Thyroid gland (tissue), 4 donors: ENCODE measurements at places on chromosomes 6 and 20. TPM values are rescaled to one million over a fixed set of nuclear protein-coding genes. Genes with fewer than 3 reads are reported as not detected.

TBX18 gene
- total RNA-seq, result 1.3 TPM

GRCh38 chr20:17766226-17766625 lies 66.5 kb downstream of the BANF2 start:
- no peak for DNase-seq

DNA sequence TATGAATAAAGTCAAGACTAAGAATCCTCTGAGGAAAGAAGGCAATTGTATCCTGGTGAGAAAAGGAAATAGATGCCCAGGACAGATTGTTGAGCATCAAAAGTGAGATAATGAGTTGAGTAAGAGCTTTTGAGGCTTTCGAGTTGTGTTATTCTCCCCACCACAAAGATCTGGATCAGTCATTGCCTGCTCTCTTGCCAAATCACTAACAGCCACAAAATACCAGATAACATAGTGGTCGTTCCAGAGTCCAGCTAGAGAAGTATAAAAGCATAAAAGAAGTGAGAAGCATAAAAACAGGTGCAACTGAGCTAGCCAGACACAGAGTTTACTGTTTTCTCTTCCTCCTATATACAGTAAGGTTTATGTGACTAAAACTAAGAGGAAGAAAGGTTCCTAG lies 4.9 kb downstream of the SPINT4 start:
- DNase-seq, result no peak

GRCh38 chr6:28803337-28803709 lies 120.5 kb downstream of the TRIM27 start:
- no peak for DNase-seq

DNA sequence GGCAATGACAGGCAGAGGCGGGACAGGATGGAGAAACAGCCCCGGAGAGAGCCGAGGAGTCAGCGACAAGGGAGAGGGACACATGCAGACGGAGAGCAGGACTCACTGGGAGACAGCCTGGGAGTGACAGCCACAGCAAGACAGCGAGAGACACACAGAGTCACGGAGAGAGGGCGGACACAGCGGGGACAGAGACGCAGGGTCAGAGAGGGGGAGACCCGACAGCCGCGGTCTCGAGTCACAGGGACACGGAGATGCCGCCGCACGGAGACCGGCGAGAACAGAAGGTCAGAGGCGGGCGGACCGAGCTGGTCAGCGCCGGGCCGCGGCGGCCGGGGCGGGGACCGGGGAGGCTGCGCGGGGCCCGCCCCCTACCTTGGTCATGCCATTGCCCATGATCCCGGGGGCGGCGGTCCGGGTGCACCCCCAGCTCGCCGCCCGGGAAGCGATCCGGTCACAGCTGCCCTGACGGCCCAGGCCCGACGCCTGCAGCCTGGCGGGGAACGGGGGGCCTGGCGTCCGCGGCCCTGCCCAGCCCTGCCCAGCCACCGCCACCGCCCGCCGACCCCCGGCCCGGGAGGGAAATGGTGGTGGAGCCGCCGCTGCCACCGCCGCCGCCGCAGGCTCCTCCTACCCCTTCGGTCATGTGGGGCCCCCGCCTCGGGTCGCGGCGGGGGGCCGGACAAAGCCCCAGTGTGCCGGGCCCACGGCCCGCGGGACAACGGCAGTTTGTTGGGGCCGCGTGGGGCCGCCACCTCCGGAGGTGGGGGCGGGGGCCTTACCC lies at the start of the genes DUSP15 and TTLL9:
TSS of gene DUSP15 (minus strand) at position 586 of the 784 bp plus-strand sequence. CDS start at position 396, 190 bp downstream.
TSS of gene TTLL9 (plus strand) at position 693 of the 784 bp plus-strand sequence. CDS start 493 bp downstream, outside the sequence.
- DNase-seq, result peak; percentile 71

- DNase-seq, result no peak
Observed at GRCh38 chr6:70289299-70289698, 13.6 kb downstream of the COL9A1 start.

DNA sequence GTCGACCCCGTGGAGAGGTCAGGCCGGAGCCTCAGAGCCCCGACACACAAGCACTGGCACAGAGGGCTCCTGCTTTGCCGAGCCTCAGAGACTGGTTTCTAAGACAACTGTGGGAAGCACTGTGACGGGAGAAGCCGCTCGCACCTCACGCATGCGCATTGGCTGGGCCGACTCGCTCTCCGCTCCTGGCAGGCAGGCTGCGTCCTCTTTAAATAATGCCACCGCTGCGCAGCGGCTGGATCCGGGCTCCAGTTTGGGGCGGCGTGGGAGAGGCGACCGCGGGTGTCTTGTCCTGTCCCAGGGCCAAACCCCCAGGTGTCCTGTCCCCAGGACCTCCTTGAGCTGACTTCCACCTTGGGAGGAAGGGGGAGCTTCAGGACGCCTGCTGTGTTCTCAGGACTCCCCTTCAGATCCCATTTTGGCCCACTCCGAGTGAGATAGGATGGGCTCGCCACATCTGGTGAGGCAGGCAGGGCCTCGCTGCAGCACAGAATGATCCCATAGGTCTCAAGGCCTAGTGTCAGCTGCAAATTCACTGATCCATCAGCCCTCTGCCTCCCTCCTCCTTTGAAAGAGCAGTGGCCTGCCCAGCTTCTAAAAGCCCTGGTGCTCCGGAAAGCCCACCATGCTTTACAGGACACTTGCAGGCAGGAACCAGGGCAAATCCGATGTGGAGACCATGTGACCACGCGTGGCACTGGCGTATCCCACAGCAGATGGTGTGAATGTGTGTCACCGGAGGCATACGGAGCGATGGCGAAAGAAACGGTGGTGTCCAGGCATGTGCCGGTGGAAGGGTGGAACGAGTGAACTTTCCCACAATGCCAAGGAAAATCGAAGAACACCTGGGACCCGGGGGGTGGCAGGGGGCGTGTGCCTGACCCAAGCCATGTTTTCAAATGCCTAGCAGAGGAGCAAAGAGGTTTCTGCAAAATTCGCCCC lies 169.3 kb upstream of the ZNF337 start:
- peak; percentile 85 for DNase-seq

RNASET2 gene
- 138 TPM for total RNA-seq

DNA sequence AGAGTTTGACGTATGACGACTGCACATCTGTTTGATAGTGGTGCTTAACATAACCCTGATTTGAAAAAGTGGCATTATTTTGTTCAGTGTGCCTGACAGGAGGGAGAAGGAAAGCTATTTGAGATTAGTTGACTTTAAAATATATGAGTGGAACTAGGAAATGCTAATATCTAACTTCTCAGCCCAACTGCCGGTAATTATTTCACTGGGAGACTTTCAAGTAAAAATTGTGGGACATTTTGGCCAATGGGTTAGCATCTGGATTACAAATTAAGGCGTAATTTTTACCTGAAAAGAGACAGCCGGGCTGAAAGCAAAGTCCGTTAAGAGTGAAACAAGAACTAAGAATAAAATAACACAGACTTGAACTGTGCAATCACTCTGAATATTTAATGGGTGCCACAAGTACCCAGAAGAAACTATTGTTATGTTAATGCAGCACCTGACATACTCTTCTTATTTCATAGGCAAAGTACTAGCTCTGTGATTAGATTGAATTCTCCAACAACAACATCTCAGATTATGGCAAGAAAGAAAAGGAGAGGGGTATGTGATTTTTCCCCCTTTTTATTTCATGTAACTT lies 2.0 kb downstream of the HEY2 start:
- no peak for DNase-seq

DNA sequence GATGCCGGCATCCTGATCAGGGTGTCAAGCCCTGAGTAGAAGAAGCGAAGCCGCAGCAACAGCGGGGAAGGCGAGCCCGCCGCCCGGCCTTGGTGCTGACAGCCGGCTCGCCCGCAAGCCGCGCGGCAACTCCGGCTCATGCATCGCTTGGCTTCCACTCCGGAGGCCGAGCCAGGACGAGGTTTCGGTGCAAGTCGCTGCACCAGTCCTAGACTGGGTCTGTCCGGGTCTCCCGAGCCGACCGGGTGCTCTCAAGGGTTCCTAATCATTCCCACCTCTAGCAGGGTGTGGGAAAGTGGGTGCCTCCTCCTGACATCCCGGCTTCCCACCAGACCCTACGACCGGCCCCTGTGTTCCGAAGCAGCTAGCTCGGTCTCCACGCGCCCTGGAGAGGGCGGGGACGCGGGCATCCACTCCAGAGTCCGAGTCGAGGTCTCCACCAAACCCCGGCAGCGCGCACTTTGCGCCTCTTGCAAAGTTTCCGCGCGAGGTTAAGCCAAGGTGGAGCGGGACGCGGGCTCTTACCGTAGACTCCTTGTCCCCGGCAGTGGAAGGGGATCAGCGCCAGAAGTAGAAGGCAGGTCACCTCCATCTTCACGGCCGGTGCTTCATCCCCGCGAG lies 1.4 kb downstream of the MDGA1 start:
- peak; percentile 35 for DNase-seq

TAP2 gene
- 8.5 TPM for total RNA-seq
